ELR (cell line): ENCODE measurements at places on chromosomes 1 and 21.
A peak's percentile ranks its signal among the peaks of the same experiment; 100 is the strongest.

DNA sequence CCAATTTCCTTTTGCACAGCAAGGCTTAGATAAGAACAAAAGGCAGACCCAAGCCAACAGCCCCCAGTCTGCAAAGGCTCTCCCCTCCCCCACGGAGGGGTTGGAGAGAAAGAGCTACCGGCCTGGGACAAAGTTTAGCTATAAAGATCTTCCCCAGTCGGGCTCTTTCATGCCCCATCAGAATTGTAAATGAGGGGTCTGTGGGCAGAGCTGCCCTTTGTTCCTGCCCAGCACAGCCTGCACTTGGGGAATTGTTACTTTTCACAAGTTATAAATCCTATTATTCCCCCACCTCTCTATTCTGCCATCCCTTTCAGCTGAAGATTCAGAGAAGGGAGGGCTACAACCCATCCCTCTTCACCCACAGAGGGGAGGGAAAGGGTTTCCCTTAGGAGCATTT is 3.5 kb downstream of the MYCL start:
- DNase-seq: no peak

- peak; percentile 89 for DNase-seq
These were observed 16.2 kb upstream of the GPR157 start for GRCh38 chr1:9145021-9145668.

DNA sequence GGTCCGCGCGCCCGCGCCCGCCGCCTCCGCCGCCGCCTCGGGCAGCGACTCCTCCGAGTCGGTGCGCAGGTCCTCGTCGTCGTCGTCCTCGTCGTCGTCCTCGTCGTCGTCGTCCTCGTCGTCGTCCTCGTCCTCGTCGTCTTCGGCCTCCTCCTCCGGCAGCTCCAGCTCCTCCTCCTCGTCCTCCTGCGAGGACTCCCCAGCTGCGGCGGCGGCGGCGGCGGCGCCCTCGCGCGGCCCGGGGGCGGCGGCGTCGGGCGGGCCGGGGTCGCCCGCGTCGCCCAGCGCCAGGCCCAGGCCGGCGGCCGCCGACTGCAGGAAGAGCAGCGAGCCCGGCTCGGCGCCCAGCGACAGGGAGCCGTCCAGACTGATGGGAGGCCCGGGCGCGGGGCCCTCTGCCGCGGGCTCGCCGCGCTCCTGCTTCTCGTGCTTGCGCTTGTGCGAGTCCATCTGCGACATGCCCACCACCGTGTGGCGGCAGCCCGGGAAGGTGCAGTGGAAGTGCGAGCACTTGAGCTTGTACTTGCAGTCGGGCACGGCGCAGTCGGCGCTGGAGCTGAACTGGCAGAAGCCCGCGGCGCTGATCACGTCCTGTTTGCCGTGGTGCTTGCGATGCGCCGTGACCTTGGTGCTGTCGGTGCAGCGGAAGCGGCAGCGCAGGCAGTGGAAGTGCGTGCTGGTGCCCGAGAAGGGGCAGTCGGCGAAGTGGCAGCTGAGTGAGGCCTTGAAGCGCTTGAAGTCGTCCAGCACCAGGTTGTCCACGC is 157.3 kb downstream of the CASZ1 start:
- no peak for DNase-seq

DNA sequence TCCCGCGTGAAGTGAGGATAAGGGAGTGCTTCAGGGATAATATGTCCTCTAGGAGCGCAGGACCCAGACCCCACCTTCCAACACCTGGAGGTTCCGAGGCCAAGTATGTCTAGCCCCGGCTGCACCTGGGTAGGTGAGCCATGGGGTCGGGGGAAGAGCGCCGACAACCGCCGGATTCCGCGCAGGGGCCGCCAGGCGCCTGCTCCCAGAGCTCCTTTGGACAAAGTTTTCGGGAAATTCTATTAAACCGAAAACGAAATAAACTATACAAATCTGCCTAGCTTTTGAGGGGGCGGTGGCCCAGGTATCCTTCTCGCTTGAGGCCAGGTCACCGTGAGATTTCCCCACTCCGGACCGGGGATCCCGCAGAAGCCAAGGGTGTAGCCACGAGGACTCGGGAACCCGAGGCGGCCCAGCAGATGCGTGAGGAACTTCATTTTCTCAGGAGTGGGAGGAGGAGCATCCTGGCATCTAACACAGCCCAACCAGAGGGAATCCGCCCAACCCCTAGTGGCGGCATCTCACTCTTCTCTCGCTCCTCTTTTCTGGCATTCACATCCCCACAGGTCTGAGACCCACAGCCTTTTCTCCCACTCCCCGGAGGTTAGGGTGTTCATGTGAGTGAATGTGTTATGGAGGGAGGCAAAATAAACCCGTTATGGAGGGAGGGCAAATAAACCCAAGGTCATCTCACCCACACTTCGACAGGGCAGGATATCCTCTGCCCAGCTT is 2.3 kb upstream of the DMRTA2 start:
- peak; percentile 51 for DNase-seq

- peak; percentile 26 for DNase-seq
These were observed 44.1 kb upstream of the SLC19A1 start for GRCh38 chr21:45586289-45586858.

DNA sequence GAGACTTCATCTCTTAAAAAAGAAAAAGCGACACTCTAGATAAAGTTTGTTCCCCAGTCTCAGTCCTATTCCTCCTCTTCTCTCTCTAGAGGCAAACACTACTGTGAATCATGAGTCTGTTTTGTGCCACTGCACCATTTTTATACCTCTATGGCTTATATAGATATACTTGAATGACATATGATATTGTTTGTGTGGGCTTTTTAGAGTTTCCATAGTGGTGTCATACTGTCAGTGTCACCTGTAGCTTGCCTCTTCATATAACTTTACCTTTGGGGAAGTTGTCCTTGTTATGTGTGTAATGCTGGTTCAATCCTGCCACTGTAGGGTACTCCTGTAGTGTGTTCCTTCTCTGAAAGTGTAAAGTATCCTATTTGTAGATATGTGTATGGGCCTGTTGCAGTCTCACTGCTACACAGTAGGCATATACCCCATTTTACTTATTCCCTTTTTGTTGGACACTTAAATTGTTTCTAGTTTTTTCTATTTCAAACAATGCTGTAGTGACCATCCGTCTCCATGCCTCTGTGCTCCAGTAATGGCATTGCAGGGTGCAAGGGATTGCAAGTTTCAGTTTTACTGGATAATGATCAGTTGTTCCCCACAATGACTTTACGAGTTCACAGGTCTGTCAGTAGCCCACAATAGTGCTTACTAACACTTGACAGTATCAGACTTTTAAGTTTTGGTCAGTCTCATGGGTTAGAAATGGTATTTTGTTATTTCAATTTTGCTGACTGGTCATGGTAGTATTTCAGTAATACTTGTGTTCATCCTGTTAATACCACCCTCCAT is 2.7 kb downstream of the PRMT2 start:
- no peak for DNase-seq

GRCh38 chr1:155012026-155012546 is 9.5 kb downstream of the ZBTB7B start:
- DNase-seq: no peak

DNA sequence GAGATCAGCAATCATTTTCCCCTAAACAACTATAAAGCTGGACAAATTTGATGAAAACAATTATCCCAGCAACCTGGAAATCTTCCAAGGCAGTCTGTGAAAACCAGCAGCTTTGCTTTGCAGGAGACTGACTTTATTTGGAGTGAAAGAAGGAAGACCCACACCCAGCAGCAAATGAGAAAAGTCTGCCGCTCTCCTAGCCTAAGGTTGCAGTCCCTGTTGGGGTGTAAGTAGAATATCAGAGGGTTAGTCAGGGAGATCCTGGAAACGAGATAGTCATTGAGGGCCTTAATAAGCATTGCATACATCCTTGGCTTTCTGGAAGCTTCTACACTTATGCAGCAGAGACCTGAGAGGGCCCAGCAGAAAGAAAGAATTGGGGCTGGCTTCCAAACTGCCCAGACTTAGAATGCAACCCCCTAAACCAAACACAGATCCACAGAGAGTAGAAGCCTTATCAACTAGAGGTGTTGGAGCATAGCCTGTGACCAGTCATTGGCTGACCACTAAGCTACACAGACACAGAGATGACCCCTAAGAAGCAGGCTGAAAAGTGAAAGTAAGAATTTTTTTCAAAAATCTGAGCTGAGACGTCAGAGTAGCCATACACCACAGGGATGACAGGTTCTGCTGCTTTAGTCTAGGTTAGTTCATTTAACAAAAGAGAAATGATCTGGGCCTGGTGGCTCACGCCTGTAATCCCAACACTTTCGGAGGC is 98.3 kb downstream of the LYPLAL1 start:
- DNase-seq: no peak

GRCh38 chr1:240107058-240107684 is 15.5 kb downstream of the FMN2 start:
- DNase-seq: peak; percentile 86

GRCh38 chr1:74771913-74772515 is 39.1 kb downstream of the TYW3 start:
- DNase-seq: peak; percentile 64

GRCh38 chr1:2121101-2121691 is 71.0 kb downstream of the PRKCZ start:
- no peak for DNase-seq

DNA sequence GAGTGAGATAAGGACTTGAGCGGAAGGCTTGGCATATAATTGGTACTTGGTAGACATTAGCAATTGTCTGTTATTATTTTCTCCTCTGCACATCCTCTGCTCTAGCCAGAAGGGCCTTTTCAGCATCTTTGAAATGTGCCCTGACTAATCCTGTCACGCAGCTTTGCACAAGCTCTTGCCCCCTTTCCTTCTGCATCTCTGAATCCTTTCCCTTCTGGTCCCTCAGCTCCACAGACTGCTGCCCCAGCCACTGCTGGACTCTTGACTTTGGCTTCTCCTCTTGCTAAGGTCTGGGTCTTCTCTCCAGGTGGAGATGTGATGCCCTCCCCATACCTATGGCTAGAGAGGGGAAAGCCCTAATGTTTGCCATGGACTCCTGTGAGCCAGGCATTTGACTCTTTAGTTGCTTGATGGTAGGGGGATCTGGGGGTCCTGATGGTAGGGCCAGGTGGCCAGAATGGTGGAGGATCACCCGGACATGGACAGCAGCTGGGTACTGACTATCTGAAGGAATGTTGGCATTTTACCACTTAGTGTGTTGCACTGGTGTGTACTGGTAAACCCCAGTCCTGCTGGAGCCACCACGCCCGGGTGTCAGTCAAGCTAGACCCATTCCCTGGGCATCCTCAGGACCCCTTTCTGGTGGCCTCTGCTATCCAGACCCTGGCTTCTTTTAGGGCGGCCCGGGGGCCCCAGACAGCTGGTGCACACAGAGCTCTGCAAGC is 4.4 kb downstream of the HPCA start:
- no peak for DNase-seq

- DNase-seq: peak; percentile 33
These were observed 12.9 kb upstream of the SLAMF7 start for GRCh38 chr1:160726114-160726497.

DNA sequence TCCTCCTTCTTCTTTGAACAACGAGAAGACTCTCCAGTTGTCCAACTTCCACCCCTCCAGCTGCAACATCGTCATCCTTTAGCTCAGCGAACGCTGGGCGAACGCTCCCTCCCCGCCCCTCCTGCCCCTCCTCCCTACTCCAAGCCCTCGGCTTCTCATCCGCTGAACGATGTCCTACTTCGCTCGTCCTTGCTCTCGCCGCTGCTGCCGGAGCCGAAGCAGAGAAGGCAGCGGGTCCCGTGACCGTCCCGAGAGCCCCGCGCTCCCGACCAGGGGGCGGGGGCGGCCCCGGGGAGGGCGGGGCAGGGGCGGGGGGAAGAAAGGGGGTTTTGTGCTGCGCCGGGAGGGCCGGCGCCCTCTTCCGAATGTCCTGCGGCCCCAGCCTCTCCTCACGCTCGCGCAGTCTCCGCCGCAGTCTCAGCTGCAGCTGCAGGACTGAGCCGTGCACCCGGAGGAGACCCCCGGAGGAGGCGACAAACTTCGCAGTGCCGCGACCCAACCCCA is at the start of gene BCAN:
TSS of gene BCAN (plus strand) at position 357 of the 504 bp plus-strand sequence. CDS start 3,938 bp downstream, outside the sequence.
- no peak for DNase-seq

DNA sequence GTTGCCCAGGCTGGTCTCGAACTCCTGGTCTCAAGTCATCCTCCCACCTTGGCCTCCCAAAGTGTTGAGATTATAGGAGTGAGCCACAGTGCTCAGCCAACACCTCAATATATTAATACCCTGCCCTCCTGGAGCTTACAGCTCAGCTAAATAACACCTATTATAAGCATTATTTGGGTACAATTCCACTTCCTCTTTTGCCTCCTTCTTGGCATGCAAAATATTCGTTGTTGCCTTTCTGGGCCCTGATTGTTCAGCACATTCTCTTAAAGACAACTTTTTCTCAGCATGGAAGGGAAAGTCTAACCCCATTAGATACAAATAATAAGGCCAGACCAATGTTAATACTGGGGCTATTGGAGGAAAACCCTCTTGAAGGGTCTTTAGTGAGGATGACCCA is 2.8 kb downstream of the PAQR7 start:
- DNase-seq: no peak

GRCh38 chr1:75712306-75712705 is 12.2 kb upstream of the ACADM start:
- no peak for DNase-seq

- no peak for DNase-seq
These were observed 1.2 kb upstream of the TMPRSS3 start for GRCh38 chr21:42396799-42397745.

GRCh38 chr1:101235696-101236515 is 913 bp upstream of the S1PR1 start:
- peak; percentile 71 for DNase-seq

DNA sequence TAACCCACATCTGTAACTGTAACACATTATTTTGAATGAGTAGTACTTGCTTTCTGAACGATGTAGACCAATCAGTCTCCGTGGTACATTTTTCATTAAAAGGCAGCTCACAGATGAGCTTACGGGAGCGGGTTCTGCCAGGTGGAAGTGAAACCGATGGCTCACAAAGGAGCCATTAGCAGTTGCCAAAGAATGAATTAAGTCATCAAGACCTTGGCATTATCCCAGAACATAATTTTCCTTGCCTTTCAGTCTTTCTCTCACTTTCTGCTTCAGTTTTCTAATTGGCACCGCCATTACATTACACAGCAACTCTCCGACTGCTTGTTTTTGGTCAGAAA is 33.5 kb upstream of the UTS2 start:
- DNase-seq: no peak

DNA sequence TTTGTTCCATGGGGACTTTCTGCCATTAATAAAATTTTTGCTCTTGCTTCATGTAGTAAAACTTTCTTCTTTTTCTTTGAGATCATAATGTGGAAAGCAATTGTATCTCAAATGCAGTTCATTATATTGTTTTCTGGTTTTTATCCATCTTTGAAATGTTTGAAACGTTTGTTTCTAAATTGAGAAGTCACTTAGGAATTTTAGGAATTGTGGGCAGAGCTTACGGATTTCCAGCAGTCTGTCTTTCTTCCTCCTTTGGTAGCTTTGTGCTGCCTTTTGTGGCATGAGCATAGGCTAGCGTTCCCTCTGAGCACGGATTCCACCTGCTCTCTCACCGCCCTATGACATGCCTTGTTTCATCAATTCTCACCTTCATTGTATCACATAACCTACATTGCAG is 2.9 kb upstream of the ST6GALNAC5 start:
- no peak for DNase-seq

DNA sequence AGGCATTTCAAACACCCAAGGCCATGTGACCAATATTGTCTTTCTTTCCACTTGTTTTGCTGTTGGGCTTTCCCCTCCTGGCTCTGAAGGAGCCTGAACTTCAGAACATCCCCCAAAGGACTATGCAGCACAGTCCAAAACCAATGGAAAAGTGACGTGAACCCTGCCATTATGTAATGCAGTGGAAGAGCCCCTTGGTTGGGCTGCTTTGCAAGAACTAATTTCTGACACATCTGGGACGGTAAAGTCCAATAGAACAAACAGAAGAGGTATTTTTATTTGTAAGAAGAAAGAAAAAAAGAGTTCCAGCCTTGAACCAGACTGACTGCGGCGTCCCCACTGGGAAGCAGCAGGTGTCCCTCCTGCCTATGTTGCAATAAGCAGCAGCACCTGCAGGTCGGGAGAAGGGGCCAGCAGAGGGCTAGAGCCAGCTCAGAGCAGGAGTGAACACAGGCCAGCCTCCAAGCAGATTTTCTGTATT is 116.7 kb downstream of the CDC7 start:
- peak; percentile 8 for DNase-seq
